ENCODE measurements at places on chromosomes 2 and 18. TPM values are rescaled to one million over a fixed set of nuclear protein-coding genes. Genes with fewer than 3 reads are reported as not detected.

DNA sequence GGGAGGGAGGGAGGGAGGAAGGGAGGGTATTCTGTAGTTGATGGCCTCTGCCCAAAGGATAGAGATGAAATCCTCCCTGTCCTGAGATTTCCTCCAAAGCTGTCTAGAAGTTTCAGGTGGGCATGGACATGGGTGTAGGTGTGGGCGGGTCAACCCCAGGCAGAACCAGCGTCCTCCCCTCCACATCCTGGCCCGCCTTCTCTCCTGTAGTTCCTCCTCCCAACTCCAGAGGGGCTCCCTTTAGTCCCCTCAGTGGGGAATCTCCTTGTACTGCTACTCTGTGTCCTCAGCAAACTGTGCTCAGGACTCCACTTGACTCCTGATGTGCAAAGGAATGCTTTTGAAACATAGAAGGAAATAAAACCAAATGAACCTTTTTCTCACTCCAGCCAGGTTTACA is 88.1 kb downstream of the MRPS9 start:
- no peak for DNase-seq
- peaks cover 8% of the 10 kb centered on the region for H3K27me3 ChIP-seq
- no peaks in the 10 kb centered on the region for H3K4me1 ChIP-seq
- H3K4me3 ChIP-seq = no peak overlapping the region
- H3K27ac ChIP-seq = no peak overlapping the region
- no peaks in the 10 kb centered on the region for H3K36me3 ChIP-seq

GRCh38 chr2:190877436-190877835 is 3.2 kb upstream of the GLS start:
- no peak for DNase-seq
- H3K4me3 ChIP-seq = no peak overlapping the region
- peaks cover 8% of the 10 kb centered on the region for H3K36me3 ChIP-seq
- H3K27me3 ChIP-seq = no peaks in the 10 kb centered on the region

DNA sequence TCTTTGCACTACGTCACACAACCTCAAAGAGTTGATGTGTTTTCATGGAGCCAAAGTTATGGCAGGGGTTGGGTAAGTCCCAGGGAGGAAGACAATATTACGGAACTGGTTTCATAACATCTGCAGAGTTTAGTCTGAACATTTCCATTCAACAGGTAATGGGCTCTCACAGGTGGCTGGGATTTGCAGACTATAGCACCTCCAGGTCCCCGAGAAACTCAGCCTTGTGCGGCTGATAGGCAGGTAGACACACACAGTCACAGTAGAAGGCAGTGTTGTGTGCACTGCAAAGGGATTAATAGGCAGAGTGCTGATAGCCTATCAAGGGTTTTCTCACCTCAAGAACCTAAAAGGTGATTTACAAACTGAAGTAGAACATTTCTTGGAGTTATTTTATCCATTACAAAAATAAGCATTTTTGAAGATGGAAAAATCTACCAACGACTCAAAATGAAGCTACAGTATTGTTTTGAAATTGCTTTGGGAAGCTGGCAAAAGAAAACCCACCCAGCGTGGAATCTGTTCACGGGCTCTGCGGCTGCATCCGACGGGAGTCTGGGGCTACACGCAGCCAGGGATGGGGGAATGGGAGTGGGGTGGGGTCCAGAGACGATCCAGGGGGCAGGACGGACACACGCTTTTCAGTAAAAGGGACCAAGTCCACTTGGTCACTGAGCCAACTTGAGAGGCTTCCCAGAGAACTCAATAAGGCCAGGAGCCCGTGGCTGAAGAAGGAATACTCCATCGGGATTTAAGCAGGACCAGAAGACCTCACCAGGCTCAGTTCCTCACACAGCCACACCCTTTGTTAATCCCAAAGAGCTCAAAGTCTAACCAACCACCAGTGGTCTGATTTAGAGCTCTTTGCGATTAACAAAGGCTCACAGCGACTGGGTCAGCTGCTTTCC is 82.9 kb downstream of the CHRNA1 start:
- H3K36me3 ChIP-seq = peaks cover 4% of the 10 kb centered on the region
- peaks cover 59% of the 10 kb centered on the region for H3K4me1 ChIP-seq
- no peak overlapping the region for H3K27ac ChIP-seq
- peak overlapping the region; percentile 74 for H3K4me3 ChIP-seq

DNA sequence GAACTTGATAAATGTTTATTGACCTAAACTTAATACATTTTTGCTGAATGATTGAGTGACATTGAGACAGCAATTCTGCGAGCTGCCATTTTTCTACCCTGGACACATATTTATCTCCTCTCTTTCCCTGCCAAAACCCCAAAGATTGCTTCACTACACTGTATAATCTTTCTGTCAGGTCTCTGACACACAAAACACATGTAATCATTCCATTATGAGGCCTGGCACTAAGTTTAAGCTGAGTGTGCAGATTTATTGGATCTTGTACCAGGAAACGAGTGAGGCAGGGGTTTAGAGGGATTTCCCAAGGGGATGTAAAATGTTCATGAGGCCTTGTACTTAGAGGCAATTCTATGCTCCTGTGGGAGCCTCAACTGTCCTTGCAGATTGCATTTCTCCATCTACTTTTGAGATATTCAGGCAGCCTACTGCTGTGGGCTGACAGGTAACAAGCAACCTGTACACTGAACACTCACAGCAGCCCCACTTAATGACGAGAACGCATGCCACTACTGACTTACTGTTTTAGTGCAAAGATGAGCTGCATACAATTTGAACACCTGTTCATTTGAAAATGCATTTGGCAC is 13.7 kb upstream of the OSR1 start:
- no peaks in the 10 kb centered on the region for H3K36me3 ChIP-seq
- H3K4me3 ChIP-seq = no peak overlapping the region
- no peaks in the 10 kb centered on the region for H3K4me1 ChIP-seq
- H3K27me3 ChIP-seq = peaks cover 27% of the 10 kb centered on the region
- DNase-seq = no peak
- H3K27ac ChIP-seq = no peak overlapping the region

GRCh38 chr18:9991011-9992000 is 77.5 kb downstream of the VAPA start:
- peaks cover 10% of the 10 kb centered on the region for H3K27me3 ChIP-seq
- H3K4me3 ChIP-seq = no peak overlapping the region
- H3K4me1 ChIP-seq = no peaks in the 10 kb centered on the region
- no peak overlapping the region for H3K27ac ChIP-seq
- no peak for DNase-seq

The C2orf92 gene
- 2.8 TPM for total RNA-seq

The RIT2 gene
- not detected for total RNA-seq

The GAD1 gene
- total RNA-seq = 0.86 TPM

The MAT2A gene
- 221 TPM for total RNA-seq

The PNO1 gene
- total RNA-seq = 14.6 TPM

The KCNE4 gene
- not detected for total RNA-seq
